Sigmoid colon (tissue), 7 donors: ENCODE measurements at places on chromosomes 2 and 18. TPM values are rescaled to one million over a fixed set of nuclear protein-coding genes. Genes with fewer than 3 reads are reported as not detected.

- no peak for DNase-seq
These were observed 5.3 kb downstream of the APOB start for GRCh38 chr2:21038403-21039073.

DNA sequence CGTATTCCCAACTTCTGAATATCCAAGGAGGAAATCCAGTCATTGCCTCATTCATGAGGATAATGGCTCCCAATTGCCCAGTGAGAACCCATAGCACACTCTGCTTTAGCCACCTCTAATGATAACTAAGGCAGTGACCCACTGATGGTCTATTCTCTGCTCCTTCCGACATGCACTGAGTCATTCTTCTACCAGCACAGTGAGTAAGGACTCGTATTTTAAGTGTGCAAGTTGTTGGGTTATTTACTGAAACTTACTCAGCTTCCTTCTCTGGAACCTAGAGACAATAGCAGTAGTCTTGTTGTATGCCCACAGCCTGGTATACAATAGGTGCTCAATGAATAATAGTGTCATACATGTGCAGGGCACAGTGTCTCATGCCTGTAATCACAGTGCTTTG is 81.1 kb upstream of the ZNF397 start:
- no peak for DNase-seq

- peak; percentile 65 for DNase-seq
These were observed at the start of gene WNT6 for GRCh38 chr2:218859556-218859987. TSS of gene WNT6 (plus strand) at chr2:218859805. CDS start at chr2:218860038, 233 bp downstream.

DNA sequence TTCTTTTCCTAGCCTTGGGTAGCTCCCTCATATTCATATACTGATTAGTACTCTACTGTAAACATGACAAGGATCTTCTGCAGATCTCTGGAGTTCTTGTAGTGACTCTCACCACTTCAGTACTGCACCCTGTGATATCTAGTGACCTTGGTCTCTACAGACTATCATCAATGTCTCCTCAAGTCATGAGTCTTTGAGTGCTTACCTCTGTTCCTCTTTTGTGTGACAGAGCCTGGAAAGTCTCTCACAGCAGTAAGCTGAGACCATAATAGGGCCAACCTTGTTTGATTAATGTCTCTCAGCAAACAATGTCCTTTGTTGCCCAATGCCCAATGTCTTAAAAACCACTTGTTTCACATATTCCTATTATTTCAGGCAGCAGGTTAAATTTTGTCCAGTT is 34.2 kb upstream of the BAZ2B start:
- no peak for DNase-seq

DNA sequence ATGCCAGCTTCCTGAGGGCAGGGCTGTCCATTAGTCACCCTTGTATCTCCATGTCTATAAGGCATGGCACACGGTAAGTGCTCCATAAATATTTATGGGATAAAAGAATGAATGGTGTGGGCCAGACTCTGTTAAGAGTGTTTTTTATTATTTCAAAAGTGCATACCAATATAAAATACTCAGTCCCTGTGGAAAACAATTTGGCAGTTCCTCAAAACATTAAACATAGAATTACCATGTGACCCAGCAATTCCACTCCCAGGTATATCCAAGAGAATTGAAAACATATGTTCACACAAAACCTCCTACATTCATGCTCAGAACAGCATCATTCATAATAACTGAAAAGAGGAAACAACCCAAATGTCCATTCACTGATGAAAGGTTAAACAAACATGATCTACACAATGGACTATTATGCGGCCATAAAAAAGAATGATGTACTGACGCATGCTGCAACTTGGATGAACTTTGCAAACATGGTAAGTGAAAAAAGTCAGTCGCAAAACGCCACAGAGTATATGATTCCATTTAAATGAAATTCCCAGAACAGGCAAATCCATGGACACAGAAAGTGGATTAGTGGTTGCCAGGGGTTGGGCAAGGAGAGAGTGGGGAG is 69.1 kb upstream of the TCF7L1 start:
- DNase-seq, result no peak

DNA sequence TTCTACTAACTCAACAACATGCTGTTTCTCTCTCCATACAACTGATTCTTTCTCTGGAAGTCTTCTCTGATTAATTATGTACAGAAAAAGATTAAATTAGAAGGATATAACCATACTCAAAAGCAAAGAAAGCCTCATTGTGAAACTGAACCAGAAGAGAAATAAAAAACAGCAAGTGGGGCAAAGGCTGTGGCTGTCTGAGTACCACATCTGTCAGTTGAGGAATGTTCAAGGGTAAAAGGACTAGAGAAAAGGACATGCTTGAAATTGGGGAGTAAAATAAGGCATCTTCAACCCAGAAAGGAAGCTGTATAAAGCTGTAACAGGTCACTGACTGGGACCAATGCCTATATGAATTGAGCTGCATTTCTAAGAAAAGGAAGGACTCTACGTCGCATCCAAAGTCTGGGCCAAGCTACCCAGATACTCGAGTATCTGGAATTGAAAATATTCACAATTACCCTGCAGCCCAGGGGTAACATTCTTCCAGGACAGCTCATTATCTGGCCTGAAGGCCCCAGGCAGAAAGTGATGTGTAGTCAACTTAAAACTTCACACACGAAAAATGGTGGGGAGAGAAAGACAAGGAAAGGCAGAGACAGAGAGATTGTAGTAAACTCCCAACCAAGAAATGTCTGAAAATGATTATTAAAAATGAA is 356.0 kb upstream of the GALNT5 start:
- no peak for DNase-seq

The MTA3 gene
- total RNA-seq, result 37.2 TPM

DNA sequence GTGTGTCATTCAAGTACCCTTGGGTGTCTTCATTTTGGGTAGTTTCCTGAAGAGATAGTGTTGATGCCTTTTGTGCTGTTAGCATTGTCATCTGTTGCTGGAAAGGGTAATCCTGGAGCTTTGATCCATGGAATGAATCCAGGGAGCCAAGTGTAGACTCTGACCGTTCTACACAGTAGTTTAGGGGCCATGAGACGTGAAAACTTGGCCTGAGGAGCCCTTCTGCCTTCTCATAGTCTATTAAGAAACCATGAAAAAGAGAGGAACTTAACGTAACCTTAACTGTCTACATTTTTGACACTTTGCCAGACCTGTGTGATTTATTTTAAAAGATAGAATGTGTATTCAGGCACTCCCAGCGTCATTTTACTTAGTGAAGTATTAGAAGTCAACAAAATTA is 194.0 kb downstream of the BABAM2 start:
- DNase-seq, result no peak

DNA sequence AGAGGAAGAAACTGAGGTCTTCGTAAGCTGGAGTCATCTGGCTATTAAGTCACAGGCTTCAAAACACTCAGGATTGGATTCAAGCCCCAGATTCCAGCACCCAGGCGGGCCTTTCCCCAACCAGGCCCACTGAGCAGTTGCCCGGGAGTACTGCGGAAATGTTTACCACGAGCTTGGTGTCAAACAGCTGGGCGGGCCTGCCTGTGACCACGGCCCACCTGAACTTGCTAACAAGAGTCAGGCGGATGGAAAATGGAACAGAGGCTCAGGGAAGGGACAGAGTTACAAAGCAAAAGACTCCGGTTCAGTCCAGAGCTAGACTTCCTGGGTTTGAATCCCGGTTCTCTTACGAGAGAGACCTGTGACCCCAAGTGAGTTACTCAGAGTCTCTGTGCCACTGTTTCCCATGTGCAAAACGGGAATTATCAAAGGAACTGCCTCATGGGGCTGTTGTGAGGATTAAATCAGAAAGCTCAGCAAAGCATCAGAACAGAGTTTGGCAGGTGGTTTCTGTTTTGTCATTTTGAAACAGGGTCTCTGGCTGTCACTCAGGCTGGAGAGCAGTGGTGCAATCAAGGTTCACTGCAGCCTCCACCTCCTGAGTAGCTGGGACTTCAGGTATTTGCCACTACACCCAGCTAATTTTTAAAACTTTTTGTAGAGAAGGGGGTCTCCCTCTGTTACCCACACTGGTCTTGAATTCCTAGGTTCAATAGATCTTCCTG is 49.0 kb upstream of the TFCP2L1 start:
- peak; percentile 40 for DNase-seq
